ENCODE measurements at places on chromosomes 16 and 17.

DNA sequence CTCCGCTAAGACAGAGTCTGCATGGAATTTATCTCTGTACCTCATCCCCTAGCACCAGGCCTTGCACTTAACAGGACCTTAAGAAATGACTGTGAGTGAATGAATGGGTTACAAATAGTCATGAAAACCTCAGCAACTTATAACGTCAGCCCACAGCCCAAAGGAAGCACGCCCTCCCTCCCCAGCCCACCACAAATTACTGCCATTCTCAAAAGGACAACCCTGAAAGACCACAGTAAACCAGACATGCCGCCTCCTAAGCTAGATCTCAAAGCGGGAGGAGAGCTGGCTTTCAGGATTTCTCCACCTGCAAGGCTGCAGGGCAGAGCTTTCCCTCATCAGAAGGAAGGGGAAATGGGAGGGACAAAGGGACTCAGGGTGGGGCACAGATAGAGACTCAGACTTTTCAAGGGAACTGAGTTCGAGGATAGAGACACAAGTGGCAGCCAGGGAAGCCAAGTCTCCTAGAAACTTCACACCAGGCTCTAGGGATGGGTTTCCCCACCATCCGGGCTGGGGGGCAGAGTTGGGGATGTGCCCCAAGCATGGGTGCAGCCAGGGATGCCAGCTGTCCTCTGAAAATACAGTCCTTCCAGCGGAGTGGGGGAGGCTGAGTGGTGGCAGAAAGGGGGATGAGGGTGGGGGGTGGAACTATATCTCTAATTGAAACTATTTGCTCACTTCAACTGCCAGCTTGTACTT lies 56.7 kb downstream of the PLXDC1 start:
- no peak for DNase-seq

GRCh38 chr17:81537856-81538555 lies 9.8 kb downstream of the FSCN2 start:
- no peak for DNase-seq

DNA sequence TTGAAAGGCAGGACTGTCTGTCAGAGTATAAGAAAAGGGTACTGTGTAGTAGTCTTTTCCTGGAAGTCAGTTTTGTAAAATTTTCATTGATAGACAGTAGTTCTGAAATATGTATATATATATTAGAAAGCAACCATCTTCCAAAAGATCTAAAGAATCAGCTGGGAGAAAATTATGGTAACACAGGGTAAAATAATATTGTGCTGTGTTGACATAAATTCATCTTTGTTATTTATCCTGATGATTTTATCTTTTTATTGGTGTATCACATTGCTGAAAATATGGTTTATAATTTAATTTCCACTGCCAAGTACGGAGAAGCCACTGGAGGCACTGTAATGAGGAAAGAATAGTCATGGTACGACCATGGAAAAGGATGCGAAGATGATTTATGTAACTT lies 324.9 kb downstream of the CA10 start:
- DNase-seq = no peak

DNA sequence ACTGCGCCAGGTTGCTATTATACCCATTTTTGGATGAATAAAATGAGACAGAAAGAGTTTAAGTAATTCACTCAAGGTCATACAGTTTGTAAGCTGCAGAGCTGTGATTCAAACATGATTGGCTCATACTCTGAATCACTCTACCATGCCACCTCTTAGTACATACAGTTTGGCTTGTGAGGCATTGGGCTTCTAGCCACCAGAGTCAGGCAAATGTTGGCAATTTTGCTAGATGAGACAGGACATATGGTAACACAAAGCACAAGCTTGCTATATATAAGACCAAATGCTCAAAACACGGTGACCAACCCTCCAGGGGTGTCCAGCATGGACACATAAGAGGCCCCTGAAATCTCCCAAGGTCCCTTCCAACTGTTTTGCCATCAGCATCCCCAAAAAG lies 236.0 kb upstream of the IRX5 start:
- DNase-seq = no peak

DNA sequence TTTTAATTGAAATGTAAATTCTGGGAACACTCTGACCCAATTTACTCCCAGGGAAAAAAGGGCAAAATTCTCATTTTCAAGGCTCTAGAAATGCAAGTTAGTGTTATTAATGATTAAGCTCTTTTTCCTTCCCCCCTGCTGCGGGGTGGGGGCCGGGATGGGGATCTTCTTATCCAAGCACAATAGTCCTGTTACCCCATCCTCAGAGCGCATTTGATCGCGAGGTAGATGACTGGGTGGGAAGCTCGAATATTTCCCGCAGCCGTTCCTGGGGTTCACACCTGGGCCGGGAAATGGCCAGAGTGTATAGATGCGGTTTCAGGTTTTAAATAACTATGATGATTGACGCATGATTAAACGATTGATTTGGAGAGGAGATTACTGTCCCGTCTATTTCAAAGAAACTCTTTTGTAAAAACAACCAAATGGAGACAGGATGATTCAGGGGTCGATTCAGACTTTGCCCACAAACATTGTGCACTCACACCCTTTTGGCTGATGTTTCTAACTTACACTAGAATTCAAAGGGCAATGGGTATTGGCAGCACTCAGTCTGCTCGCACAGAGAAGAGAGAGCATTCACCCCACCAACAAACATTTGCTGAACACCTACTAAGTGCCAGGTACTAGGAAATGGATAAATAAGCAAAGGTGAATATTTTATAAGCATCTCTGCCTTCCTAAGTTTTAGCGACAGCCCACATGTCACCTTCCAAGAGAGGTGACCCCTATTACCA lies 55.0 kb downstream of the SALL1 start:
- DNase-seq = no peak

DNA sequence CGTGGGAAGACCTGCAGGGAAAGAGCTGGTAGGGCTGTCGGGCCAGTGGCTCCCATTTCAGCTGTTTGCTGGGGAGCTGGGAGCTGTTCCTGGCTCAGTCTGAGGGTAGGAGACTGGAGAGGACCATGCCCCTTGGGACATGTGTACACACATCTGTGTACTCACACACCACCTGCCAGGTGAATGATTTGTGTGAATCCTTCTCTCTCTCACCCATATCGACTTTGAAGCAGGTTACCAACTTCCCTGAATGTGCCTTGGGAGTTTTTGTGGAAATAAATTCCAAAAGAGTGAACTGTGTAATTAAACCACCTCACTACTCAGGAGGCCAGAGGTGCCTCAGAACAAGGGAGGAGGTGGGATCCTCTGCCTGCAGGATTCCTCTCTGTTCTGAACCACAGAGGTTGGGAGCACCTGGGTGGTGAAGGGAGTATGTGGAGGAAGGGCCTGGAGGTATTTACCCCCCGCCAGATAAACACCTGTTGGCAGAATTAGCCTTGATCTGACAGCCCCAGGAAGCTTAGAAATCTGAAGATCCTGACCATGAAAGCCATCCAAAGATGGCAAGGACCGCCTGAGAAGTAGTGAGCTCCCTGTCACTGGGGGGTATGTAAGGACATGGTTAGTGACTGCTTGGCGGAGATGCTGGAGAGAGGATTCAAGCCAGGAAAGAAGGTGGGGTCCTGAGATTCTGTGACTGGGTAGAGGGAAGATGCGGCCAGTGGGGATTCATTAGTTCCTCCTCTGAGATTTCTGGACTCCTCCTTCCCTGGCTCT lies 3.3 kb downstream of the ABCC3 start:
- DNase-seq = no peak

GRCh38 chr16:49462362-49462988 lies 88.9 kb downstream of the C16orf78 start:
- no peak for DNase-seq

Measured in dermis blood vessel endothelial cell (primary cell).